ENCODE measurements at places on chromosomes 1 and 21. TPM values are rescaled to one million over a fixed set of nuclear protein-coding genes. Genes with fewer than 3 reads are reported as not detected.

DNA sequence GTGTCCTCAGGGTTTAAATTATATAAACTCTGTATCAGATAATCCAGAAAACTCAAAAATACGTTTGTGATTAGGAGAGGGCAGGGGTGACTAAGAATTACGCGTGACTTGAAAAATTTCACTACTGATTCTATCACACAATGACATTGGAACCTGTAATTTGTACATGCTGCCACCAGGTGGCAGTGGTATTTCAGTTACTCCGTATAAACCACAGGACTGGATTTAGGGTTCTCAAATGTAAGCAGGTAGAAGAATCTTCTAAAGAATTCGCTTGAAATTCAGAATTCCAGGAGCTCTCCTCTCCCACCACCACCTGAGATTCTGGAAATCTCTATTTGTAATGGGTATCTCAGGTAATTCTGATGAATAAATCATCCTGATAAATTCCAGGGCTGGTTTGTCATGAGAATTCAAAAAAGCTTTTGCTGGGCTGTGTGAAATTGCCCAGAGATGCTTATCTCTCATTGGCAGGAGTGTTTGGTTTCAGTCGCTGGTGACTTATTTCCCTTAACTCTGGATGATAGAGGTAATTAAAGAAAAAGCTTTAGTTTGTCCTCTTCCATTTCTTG is 1.7 kb upstream of the KRTAP7-1 start:
- DNase-seq = no peak

- no peak for DNase-seq
Measured at GRCh38 chr1:53726009-53726600, 12.9 kb downstream of the GLIS1 start.

DNA sequence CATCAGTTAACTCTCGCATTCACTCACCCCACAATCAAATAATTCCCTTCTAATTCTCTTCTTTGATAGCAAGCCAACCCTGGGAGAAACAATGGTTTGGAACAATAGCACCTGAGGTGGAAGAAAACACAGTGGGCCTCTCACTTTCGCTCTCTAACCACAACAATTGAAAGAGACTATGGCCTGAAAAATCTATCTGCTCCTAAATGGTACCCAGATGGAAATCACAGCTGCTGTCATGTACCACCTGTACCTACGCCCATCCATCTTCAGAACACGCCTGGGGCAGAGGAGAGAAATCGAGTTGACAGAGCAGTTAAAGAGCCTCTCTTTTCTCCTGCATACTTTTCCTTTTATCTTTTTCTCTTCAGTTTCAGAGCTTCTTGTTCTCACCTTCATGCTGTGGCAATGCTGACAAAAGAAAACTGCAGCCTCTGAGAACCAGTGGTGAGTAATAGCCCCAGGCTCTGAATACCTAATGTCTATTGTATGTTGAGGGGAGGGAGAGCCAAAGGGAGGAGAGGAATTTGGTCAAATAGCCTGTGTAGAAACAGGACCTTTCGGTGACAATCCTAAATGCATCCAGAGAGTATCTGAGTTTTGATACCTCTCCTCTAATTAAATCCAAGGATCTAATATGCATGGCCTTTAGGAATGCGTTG is 57.7 kb downstream of the ZC3H11B start:
- no peak for DNase-seq

GRCh38 chr1:224114787-224115175 is 870 bp downstream of the FBXO28 start:
- DNase-seq = no peak

- no peak for DNase-seq
Measured at GRCh38 chr1:203197625-203198024, 11.1 kb upstream of the CHI3L1 start.

DNA sequence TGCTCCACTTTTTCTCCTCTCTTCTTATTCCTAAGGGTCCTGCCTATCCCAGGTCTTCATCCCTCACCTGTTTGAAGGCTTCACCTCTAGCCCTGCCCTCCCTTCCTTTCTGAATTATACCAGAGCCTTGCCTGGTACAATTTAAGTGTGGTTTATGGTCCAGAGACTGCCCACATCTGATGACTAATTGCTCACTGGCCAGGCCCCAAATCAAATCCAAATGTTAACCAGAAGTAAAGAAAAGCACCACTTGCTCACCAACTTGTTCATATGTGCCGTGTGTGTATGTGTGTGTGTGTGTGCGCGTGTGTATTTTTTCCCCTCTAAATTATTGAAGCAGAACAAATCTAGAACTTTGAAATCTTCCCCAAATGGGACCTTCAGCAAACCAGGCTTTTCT is 26.4 kb downstream of the MYOM3 start:
- no peak for DNase-seq

GRCh38 chr1:10941891-10942541 is 70.4 kb upstream of the TARDBP start:
- DNase-seq = peak; percentile 62

GRCh38 chr1:30916296-30916695 is 7.7 kb upstream of the SDC3 start:
- DNase-seq = no peak

DNA sequence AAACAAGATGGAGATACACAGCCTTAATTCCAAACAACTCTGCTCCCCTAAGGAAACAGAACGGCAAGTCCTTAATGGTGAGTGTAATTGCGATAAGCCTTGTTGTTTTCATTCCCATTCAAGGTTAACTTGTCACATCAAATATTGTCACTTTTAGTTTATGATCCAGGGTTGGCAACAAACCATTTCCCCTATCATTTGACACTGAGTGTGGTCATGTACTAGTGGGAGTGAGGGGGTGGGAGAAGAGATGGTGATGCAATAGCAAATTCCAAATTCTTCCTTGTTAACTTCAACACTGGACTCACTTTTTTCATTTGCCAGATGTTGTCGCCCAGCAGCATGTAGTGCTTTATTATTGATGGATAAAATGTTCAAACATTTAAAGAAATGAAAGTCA is 140.4 kb downstream of the ZNF326 start:
- DNase-seq = peak; percentile 7

DNA sequence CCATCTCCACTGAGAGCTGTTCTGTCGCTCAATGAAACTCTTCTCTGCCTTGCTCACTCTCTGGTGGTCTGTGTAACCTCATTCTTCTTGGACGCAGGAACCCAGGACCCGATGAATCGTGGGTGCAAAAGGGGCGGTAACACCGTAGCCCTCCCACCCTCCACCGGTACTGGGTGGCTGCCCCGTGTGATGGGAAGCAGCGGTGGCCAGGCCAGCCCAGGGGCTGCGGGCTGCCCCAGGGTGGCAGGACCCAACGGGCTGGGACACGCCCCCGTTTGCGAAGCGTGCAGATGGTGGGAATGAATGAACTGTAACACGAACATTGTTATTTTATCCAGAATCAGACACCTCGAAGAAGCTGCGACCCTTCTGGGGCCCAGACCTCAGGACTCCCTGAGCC is 92.3 kb upstream of the BACE2 start:
- no peak for DNase-seq

DNA sequence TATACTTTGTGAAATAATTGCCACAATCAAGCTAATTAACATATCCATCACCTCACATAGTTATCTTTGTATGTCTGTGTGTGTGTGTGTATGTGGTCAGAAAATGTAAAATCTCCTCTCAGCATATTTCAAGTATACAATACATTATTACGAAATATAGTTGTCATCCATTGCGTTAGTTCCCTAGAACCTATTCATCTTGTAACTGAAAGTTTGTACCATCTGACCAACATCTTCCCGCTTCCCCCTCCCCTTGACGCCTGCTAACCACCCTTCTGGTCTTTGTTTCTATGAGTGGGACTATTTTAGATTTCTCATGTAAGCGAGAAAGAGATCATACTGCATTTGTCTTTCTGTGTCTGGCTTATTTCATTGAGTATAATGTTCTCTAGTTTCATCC is 455.3 kb downstream of the KCNT2 start:
- DNase-seq = no peak

GRCh38 chr1:89844241-89844807 is 23.5 kb downstream of the LRRC8D start:
- DNase-seq = no peak

GRCh38 chr1:183652547-183653461 is at the start of gene APOBEC4:
Gene APOBEC4 (minus strand): TSS chr1:183653316. CDS start chr1:183648781, 4,535 bp downstream.
- DNase-seq = no peak

DNA sequence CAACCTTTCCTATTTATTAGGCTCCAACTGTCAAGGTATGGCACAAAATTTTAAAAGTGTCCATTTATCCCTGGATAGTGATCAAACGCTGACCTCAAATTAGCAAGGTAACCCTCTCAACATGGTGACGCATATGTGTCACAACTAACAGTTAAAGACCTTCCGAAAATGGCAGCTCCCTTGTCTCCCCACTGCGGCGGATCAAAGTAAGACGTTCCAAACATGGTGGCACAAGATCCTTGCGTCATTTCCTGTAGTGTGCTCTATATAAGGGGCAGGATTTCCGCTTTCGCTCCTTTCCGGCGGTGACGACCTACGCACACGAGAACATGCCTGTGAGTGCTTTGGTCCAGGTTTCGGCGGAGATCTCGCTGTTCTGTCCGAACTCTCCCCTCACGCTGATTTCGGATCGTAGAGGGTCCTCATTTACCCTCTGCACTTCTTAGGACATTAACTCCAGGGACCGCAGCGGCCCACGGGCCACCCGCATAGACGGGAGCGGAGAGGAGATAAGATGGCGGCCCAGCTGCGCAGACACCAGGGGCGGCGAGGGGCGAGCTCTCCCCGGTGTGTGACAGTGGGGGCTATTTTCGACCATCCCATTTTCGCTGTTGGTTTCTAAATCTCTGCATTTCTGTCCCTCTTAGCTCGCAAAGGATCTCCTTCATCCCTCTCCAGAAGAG is at the start of gene RPS27:
RPS27 (plus strand) TSS at position 295 of the 683 bp plus-strand sequence; CDS start at position 330, 35 bp downstream.
- peak; percentile 99 for DNase-seq

DNA sequence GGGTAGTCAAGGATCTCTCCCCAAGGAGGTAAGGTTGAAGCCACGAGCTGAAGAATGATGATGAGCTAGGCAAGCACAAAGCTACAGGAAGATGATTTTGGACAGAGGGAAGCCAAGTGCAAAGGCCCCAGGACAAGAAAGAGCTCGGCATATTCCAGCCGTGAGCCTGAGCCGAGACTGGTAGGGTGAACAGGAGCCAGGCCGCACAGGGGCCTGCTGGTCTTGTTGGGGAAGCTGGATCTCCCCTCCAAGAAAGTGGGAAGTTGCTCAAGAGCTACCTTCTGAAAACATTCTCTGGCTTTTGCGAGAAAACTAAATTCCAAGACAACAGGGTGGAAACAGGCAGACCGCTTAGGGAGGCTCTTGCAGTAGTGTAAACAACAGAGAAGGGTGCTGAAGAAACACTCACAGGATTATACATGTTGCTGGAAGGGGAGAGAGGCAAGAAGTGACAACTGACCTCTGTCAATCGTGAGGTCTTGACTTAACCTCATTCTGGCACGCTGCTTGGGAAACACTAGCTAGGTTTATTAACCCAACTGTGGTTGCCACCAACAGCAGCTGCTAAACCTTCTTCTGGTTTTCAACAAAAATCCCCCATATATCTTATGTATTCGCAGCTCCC is 625.2 kb downstream of the SMYD3 start:
- no peak for DNase-seq

DNA sequence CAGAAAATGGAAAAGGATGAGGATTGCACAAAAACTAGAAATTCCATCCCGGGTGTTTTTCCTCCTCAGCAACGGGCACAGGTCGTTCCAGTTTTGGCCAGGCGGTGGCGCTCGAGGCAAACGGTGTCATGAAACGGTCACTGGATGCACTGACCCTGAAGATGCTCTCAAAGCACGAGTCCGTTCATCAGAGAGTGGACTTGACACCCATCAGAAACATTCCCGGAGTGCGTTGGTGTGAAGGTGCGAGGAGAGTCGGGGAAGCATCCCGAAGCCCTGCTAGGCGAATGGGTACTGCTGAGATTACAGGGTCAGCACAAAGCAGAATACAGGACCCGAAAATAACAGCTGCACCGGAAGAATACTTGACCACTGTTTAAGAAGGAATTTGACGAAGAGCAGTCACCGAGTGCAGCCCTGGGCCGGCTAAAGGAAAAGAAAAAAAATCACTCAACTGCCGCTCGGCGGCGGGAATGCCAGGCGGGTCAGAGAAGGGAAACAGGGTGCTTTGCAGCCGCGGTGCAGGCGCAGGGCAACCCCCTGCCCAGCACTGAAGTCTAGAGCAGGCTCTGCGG is 71.7 kb upstream of the ETS2 start:
- DNase-seq = peak; percentile 75

- DNase-seq = no peak
Measured at GRCh38 chr1:45272913-45273371, 53.8 kb upstream of the HPDL start.

GRCh38 chr1:247113733-247114271 is 9.6 kb upstream of the ZNF669 start:
- DNase-seq = no peak

DNA sequence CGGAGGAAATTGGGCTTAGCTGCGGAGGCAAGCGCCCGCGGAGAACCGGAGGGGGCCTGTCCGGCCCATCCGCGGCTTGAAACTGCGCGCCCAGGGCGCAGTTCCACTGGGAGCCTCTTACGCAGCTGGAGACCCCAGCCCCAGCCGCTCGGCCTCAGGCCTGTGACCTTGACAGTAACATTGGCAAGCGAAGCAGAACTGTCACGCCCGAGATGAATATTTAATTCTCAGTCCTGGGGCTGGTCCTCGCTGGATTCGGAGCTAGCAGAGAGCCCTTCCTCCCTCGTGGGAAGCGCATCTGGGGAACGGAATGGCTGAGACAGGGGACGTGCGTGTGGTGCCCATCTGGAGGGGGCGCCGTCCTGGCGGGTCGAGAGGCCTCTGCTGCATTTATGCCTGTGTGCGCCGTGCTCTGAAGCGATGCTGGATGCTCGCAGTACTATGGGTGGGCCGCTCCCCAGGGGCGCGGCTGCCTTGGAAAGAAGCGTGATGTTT is 928 bp downstream of the SLC6A17 start:
- no peak for DNase-seq

DNA sequence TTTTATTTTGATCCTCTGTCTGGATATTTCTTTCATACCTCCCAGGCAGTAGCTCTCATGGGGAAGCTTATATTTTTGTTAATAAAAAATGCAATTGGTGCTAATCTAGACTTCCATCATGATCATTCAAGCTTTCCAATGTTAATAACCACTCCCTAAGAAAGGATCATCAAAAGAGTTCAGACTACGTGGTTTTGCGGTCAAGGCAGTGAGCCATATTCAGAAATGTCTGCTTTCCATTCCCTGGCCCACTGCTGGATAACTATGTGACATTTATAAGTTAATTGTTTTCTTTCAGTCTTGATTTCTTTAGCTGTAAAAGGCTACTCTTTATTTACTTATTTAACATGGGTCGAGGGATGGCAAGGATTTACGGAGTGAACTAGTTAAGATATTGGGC is 414.6 kb downstream of the LMO4 start:
- DNase-seq = no peak

DNA sequence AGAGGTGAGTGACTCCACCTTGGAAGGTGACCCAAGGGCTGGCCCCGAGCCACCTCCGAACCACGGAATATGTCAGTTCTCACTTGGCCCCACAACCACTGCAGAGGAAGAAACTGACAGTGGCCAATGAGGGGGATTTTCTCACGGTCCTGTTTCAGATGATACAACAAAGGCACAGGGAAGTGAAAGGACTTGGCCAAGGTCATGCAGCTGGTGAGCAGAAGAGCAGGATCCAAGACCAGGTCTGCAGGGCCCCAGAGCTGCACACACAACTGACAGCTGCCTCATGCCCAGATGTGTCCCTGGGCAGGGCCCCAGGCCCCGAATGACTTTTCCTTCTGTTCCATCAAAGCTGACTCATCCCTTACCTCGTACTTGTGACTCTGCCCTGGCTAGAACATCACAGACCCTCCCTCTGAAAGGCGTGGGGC is 25.8 kb upstream of the EVA1B start:
- no peak for DNase-seq

The UBXN10 gene
- polyA plus RNA-seq = 6.5 TPM

The CATSPERE gene
- 1.8 TPM for polyA plus RNA-seq

The ASCL5 gene
- polyA plus RNA-seq = 0.36 TPM

The RXFP4 gene
- polyA plus RNA-seq = not detected
